Stimulated activated CD4-positive, alpha-beta T cell treated with anti-CD3 and anti-CD28 coated beads, Interleukin-1b, Interleukin-23, amount 100 ng/mL, for 48 hours (primary cell): ENCODE measurements at places on chromosomes 12 and 14.

GRCh38 chr12:76300297-76300665 lies 47.9 kb downstream of the BBS10 start:
- no peak for DNase-seq

DNA sequence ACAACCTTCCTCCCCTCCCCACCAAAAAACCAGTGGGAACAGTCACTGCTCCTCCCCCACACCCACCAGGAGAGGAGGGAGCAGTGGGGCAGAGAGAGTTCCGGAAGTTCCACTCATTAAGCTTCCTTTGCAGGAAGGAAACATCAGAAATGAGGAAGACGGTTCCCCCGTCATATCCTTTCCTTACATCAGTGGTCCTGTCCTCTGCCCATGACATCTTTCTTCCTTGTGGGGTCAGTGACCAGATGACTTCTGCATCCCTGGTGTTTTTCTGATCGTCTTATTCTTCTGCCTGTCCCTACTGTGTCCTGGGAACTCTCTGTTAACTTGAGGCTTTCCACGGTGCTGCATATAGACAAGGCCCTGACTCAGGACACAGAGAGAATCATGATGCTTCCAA lies 40.8 kb upstream of the SPTLC2 start:
- no peak for DNase-seq

DNA sequence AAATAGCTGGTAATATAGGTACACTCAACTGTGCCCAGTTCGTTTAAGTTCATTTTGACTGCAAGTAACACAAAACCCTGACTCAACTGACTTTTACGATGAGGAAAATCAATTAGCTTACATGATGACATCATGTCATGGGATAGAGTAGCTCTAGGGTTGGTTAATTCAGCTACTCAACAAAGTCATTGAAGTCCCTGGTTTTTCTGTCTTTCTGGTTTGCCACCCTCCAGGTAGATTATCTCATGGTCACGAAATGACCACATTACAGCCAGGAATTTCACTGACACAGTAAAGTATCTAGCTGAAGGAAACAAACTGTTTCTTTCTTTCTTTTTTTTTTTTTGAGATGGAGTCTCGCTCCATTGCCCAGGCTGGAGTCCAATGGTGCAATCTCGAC lies 68.5 kb upstream of the FUT8 start:
- no peak for DNase-seq

DNA sequence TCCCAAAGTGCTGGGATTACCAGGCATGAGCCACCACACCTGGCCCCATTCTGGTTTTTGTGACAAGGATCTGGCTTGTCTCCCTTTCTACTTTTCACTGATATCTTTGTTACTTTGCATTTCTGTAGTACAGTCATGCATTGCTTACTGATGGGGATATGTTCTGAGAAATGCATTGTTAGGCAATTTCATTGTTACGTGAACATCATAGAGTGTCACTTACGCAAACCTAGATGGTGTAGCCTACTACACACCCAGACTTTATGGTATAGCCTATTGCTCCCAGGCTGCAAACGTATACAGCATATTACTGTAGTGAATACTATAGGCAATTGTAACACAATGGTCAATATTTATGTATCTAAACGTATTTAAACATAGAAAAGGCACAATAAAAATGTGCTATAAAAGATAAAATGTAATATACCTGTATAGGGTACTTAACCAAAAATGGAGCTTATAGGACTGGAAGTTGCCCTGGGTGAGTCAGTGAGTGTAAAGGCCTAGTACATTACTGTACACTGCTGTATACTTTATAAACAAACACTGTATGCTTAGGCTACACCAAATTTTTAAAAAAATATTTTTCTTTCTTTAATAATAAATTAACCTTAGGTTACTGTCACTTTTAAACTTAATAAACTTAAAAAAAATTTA lies 16.0 kb downstream of the MRPL42 start:
- no peak for DNase-seq

DNA sequence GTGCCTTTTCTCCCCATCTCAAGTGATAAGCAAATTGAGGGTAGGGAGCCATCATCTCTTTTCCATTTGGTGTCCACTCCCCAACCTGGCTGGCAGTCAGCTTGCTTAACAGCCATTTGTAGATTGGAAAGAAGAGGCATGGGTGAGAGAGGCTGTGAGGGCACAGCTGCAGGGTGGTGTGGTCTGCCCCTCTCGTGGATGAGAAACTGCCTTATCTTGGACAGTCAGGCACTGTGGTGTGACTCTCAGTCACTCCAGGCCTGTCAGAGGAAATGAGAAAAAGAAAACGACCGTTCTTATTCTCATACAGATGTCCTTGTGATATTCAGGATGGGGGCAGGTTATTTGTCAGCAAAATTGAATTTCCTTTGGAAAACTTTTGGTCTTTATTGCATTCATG lies 65.1 kb upstream of the SRSF5 start:
- no peak for DNase-seq
